LNCaP clone FGC (cell line): ENCODE measurements at places on chromosomes 2 and 18.

GRCh38 chr2:218400167-218400929 lies 680 bp downstream of the CTDSP1 start:
- DNase-seq, result no peak

DNA sequence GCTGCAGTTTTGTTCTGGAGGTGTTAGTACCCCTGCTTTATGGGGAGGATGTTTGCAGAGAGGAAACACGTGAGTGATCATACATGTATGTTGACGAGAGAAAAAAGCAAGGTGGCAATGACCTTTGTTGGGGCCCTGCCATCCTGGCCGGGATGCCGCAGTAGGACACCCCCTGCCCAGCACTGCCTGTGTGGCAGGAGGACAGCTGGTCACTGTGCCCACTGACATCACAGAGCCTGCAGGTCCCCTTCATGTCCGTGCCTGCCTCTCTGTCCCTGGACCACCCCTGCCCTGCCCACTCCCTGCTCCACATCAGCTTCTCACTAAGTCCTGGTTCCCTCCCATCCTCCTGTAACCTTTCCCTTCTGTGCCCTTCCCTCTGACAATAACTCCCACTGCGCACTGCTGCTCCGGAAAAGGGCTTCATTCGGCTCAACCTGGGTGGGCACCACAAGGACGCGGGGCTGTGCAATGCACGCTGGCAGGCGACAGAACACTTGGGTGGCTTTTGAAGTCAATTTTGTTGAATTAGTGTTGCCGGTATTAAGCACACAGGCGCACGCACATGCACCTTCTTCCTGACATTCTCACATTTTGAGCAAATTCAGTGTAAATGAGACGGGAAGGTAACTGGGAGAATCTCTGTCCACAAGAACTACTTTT lies 51.5 kb upstream of the TWIST2 start:
- no peak for DNase-seq

DNA sequence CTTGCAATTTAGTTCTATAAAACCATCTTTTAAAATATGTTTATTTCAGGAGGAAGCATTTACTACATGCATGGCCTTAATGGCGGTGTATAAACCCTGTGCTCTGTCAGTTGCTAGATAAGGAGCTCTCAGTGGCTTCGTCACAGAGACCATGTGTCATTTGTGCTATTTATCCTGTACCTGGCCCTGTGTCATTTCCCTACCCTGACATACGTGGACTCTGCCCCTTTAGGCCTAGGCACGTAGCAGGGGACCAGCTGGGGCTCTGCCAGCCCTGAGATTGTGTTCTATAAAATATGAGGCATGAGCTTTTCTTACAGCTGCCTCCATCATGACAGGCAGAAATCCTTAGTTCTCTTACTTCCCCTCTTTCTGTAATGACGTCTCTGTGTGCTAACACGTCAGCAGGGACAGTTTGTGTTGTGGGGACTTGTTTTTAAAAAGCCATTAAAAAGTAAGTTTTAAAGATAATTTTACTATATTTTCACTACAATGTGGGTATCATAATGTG lies 88.0 kb downstream of the ITGB1BP1 start:
- no peak for DNase-seq

DNA sequence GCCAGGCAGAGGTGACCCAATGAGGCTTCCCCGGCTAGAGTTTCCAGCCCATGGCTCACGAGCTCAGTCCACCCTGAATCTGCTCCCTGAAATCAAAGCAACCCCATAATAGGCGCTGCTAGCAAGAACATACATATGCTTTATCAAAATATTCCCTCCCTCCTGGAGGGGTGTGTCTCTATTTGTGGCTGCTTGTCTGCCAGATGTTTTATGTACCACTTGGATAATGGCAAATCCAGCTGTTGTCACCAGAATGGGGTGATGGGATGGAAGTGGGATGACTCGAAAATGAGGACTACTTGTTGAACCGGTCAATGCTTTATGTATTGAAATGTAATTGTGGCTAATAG lies 152.0 kb downstream of the GALNT14 start:
- DNase-seq, result no peak

- DNase-seq, result no peak
These were observed 2.2 kb downstream of the ONECUT2 start for GRCh38 chr18:57437402-57437765.

GRCh38 chr2:236240228-236240990 lies 23.8 kb downstream of the ASB18 start:
- no peak for DNase-seq

GRCh38 chr18:12281861-12282260 lies 26.2 kb upstream of the TUBB6 start:
- DNase-seq, result no peak

- DNase-seq, result no peak
These were observed 191.4 kb downstream of the MBD2 start for GRCh38 chr18:54033052-54033451.

DNA sequence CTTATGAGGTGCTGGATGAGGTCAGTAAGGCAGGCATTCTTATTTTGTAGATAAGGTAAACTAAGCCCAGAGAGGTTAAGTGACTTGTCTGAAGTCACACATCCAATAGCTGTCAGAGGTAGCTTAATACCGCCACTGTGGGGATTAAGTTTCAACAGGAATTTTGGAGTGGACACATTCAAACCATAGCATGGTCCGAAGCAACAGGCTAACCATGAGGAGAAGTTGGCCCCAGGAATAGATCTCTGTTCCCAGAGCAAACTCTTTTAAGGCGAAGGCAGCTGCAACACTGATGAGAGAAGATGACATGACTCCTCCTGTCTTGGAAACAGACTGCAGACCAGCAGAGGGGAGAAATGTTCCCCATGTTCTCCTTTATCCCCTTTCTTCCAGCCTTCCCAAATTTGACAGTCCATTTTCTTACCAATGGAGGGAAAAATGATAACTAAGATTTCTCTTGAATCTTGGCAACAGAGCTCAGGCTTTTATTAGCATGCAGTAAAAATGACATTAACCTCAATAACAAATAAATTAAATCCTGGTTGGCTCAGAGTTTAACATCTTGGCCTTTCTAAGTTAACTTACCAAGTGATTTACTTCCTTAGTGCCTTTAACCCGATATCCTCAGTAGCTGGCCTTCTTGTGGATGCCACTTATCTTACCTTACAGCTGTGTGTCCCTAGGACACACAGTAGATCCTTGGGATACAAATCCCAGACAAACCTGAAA lies 67.9 kb upstream of the STPG4 start:
- DNase-seq, result peak; percentile 50

GRCh38 chr2:113791697-113792590 lies 35.5 kb upstream of the SLC35F5 start:
- DNase-seq, result no peak

DNA sequence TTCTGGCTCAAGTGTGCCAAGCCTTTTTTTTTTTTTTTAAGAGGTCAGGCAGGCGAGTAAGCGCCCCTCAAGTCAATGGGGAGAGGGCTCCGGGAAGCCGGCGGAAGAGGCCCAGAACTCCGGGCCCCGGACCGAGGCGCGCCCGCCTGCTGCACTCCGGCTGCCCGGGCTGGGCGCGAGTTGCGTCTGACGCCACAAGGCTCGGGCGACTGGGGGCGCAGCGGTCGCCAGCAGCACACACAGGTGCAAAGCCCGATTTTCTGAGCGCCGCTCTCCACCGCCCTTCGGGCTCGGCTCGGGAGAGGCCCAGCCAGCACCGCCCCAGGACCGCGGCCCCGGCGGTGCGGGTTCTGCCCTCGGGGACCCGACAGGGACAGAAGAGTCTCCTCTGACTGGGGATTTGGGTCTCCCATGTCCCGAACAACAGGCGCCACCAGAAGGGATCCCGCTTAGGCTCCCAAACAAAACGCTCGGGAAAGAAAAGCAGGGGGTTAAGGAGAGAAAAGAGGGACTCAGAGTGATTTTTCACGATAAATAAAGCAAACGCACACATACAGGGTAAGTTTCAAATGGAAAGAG lies 787 bp downstream of the ERBB4 start:
- DNase-seq, result no peak

DNA sequence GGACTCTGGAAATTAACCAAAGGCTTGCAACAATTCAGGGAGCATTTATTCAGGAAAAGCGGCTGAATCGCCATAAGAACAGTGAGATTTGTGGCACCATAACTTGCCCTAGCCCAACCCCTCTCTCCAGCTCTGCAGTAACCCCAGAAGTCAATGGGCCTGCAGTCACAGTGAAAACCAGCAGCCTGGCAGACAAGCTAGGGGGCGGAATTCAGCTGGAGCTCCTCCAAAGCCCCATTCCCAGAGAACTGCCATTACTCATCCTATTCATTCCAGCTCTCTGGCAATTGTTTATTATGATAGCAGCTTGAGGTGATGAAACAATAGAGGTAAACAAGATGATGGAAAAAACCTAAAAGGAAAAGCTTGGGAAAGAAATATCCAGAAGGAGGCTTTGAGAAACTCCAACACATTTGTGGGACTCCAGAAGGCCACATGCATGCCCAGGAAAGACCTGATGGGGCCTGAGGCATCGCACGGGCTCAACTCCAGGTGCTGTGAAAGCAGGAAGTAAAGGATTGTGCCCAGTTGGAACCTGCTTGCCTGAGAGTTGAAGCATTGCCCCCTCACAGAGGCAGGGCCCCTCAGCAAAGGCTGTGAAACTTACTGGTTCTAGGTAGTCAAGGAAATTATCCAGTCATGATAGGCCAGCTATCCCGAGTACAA lies 126.7 kb downstream of the TWIST2 start:
- no peak for DNase-seq

DNA sequence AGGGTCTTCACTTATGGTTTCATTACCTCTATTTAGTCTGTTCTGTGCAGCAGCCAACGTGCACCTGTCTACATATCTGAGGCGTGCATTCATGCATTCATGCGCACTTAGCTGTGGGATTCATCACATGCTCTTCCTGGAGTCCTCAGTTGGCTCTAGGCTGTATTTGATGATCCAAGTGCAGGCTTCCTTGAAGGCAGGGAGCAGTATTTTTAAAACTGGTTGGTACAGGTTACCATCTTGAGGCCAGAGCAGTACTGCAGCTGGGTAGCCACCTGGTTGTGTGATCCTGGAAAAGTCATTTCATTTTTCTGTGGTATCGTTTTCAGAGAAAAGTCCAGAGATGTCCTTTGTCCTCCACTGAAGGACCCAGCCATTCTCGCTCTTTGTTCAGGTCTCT lies 109.8 kb downstream of the EN1 start:
- DNase-seq, result no peak

DNA sequence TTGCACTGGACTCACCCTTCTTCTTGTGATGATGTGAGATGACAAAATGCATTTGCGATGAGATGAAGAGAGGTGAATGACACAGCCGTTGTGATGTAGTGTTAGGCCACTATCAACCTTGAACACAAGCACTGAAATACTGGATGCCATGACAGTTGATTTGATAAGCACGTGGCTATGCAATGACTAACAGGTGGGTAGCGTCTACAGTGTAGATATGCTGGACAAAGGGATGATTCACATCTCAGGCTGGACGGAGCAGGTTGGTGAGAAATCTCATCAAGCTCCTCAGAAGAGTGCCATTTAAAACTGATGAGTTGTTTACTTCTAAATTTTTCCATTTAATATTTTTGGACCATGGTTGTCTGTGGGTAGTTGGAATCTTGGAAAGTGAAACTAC lies 375.8 kb upstream of the LYPD1 start:
- DNase-seq, result no peak

- DNase-seq, result no peak
These were observed 28.4 kb downstream of the TGIF1 start for GRCh38 chr18:3478262-3478978.

DNA sequence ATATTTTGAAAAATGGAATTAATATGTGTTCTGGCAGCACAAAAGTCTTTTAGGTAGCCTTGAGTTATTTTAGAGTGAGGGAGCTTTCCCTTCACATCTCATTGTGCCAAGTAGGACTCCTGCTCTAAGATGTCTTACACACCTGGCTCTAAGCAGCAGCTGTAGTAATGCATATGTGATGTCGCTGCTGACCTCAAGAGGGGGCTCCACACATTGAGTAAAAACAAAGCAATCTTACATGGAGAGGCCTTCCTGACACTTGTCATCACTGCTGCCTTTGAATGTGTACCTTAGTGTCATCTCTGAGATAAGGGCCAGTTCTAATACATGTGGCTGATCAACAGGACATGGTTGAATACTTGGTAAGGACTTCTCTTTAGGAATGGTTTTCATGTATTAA lies 75.8 kb downstream of the ACTR3 start:
- peak; percentile 59 for DNase-seq

GRCh38 chr2:64840426-64840881 lies 148.7 kb upstream of the SLC1A4 start:
- no peak for DNase-seq

DNA sequence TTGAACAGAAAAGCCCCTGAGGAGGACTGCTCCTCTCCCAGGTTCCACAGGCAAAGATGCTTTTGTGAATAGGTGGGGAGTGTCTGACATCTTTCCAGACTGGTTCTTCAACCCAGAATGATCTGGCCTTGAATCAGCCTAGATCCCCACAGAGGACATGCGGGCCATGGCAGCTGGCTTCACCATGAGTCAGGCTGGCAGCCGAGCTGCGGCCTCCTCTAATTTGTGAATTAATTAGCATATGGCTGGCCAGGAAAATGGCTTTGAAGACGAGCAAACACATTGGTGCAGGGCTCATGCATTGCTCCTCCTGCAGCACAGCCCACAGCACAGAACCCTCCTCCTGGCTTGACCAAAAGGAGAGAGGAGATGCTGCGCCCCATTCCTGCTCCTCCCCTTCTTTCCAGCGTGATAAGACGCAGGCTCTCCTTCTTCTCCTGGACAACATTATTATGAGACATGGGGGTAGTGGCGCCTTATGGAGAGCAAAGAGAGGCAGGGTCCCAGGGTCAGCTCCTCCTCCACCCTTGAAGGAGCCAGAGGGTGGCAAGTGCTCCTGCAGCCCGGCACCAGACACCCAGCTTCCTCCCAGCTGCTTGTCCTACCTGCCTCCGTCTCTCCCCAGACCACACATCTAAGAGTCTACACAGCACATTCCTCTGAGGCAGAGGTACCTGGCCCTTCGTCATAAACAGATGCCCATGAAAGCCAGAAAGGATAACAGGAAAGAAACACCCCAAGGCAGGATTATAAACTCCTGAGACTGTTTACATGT lies 66.7 kb downstream of the EDAR start:
- DNase-seq, result no peak

GRCh38 chr2:52558265-52558664 lies 1209.3 kb upstream of the CHAC2 start:
- no peak for DNase-seq

DNA sequence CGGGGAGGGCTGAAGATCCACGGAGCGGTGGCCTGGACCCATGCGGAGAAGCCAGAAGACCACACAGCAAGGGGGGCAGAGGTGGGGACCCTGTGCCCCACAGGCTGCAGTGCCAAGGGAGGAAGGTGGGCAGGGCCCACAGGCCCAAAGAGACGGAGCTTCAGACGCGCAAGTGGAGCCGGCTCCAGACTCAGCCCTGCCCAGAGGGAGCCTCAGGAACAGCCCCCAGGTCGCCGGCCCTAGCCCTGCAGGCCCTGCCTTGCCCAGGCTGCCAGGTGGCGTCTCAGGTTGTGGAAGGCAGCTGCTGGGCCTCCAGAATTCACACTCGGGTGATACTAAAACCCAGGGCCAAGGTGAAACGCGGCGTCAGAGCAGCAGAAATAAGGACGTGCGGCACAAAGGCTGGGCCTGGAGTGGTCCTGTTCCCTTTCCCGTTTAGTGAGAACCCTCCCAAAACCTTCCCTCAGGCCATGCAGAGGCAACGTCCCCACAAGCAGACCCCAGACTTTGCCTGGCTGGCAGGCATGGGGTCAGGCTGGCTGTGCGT lies 36.8 kb downstream of the SLC66A2 start:
- no peak for DNase-seq

GRCh38 chr2:230939066-230939591 lies 14.1 kb upstream of the GPR55 start:
- DNase-seq, result no peak
